Eye (tissue), 1 donor: ENCODE measurements at places on chromosomes 7 and 10.

- DNase-seq = peak; percentile 56
Observed at GRCh38 chr7:139602143-139602722, 78.7 kb downstream of the CLEC2L start.

DNA sequence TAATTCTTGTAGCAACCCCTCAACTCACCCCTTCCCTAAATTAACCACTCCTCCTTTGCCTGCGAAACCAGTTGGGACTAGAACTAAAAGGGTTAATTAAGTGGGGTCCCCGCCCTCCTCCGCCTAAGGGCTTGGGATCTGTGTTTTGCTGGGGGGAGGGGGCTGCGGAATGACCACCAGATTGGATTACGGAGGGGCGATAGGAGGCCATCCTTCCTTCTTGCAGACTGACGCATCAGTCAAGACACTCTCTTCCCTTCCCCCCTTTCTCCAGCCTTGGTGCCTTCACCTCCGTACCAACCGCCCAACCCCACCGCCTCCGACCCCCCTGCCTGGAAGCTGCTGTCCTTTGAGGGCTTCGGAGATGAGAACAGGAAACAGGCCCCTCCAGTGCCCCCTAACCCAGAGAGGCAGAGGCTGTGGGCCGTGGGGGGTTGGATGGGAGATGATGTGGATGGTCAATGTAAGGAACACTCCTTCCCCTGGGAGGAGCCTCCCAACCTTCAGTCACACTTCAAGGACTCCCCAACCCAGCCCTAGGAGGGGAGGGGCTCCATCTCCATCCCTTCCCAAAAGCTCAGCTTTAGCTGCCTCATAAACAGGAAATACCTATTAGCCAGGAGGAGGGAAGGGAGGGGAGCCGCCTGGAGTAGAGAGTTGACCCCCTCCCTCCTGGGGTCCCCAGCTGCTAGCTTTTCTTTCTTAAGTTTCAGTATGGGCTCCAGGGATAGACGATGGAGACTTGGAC lies 997 bp upstream of the LDB1 start:
- peak; percentile 92 for DNase-seq

GRCh38 chr7:25662841-25663800 lies 434.8 kb upstream of the NPVF start:
- no peak for DNase-seq

DNA sequence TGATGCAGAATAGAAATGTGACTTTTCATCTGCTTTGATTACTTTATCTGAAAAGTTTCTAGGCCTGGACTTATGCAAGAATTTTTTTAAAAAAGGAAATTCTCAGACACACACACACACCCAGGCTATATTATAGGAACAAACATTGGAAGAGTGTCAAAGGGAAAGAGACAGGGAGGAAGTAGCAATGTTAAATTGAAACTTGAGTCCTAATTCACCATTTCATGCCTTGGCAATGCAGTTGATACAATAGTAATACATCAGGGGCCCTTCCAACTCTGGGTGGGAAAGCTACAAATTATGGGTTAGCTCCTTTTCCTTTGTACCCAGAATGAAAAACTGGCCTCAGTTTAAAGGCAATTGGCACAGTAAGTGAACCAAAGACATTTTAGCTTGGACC lies 258.0 kb upstream of the LYZL1 start:
- DNase-seq = peak; percentile 22

DNA sequence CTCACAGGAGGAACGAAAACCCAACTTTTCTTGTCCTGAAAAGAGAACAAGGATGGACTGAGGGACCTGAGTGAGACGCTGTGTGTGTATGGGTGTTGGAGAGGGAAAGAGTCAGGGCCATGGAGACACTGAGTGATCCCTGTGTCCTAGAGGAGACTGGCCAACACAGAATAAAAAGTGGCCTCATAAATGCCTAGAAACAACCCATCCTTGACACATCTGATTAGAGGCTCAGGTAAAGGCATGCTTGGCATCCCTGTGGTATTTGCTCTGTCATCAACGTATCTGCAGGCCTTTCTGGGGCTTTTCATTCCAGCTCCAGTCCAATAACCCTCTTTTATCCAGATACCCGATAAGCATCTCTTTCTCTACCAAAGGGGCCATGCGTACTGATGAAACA lies 86.3 kb downstream of the FGFR2 start:
- DNase-seq = no peak

GRCh38 chr7:5363729-5364128 lies 59.9 kb downstream of the TNRC18 start:
- no peak for DNase-seq

- peak; percentile 79 for DNase-seq
Observed at GRCh38 chr7:116524609-116525297, at the start of gene CAV1. CAV1 (plus strand) TSS chr7:116525036; CDS start chr7:116525063, 27 bp downstream.

- DNase-seq = no peak
Observed at GRCh38 chr7:36736090-36736898, 12.0 kb upstream of the AOAH start.

DNA sequence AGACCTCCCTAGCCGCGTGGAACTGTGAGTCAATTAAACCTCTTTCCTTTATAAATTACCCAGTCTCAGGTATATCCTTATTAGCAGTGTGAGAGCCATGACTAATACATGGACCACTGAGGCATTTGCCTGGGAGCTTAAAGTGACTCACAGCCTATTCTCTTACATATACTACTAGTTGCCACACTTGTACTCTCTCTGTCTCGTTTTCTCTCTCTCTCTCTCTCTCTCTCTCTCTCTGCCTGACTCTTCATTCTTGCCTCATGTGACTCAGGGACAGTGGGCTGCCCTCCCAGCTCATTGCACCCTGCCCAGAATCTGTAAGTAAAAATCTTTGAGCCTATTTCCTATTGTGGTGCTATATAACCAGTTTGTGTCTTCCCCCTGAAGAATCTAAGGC lies 238.5 kb upstream of the MAGI2 start:
- DNase-seq = no peak
